ENCODE measurements at places on chromosomes 7 and 10.
A peak's percentile ranks its signal among the peaks of the same experiment; 100 is the strongest.

DNA sequence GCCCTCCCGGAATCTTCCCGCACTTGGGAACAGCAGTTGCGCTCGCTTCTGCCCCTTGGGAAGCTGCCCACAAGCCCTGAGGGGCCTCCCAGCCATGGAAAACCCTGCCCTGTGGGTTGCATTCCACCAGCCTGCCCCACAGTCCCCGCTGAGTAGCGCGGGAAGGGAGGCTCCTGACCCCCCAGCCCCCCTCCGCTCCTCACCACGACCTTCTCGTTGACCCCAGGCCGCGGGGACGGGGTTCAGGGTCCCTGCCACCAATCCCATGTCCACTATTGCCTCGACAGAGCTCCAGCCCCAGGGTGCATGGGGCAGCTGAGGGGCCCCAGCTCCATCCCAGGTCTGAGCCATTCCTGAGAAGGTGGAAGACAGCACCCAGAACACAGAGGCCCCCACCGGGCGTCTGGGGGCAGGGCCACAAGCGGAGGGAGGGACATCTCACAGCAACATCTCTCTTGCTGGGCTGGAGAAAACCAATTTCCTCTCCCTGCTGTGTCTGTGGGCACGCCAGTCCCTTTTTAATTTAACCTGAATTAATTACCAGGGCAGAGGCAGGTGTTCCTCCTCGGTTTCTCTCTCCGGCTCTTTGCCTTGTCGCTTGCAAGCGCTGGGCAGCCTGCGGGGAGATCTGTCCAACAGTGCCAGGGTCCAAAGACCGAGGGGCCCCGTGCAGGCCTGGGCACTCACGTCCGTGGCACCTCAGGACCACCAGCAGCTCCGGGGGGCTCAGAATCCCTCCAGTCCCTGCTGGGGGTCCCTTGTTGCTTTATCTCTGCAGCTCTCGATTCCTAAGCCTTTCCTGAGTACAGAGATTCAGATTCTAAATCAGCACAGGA lies 57.9 kb downstream of the FOXL3 start:
- no peak for DNase-seq

GRCh38 chr7:139494835-139495579 lies 11.5 kb upstream of the KLRG2 start:
- peak; percentile 16 for DNase-seq

GRCh38 chr10:14949291-14949690 lies 4.6 kb downstream of the DCLRE1C start:
- DNase-seq = no peak

DNA sequence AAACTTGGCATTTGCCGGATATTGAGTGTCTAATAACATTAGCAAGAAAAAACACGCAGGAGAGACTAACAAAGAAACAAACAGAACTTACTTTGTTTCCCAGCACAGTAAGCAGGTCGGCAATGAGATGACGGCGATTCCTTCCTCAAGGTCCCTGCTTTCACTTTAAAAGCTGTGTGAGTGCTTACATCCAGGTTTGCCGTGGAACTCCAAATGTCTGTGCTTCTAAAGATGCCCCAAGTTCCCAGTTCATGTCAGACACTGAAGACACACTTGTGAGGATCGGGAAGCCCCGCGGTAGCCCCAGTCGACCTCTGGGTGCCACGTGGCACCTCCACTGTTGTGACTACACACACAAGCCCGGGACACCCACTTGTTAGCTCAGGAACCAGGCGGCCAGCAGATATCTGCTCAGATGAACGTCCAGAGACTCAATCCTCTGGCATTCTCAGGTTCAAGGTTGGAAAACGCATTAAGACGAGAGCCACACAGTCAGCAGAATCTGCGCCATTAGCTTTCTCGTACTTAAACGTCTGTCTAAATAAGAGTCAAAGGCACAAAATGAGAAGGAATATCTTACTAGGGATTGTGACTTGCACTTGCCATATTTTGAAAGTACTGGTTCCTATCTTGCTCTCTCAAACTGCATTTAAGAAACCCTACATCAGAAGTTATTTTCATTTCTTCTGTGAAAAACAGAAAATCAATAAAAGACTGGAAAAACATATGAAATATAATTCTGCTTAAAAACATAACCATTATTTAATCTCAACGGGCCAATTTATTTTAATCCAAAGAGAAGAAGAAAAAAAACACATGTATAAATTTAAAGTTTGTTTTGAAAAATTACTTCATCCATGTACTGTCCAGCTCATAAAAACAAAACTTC lies 207.6 kb upstream of the KLF14 start:
- DNase-seq = no peak

DNA sequence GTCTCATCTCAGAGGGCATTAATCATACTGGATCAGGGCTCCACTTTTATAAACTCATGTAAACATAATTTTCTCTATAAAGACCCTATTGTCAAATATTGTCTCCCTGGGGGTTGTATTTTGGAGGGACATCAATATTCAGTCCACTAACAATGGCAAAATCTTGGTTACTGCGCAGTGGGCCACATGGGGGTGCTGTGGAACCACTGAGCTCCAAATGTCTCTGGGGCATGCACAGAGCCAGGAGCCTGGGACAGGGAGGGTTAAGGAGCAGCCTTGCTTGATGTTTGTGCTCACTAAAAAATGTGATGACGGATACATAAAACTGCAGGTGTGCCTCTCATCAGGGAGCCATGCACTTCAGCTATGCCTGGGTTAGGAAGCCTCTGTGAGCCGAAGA lies 62.1 kb upstream of the PRSS58 start:
- no peak for DNase-seq

DNA sequence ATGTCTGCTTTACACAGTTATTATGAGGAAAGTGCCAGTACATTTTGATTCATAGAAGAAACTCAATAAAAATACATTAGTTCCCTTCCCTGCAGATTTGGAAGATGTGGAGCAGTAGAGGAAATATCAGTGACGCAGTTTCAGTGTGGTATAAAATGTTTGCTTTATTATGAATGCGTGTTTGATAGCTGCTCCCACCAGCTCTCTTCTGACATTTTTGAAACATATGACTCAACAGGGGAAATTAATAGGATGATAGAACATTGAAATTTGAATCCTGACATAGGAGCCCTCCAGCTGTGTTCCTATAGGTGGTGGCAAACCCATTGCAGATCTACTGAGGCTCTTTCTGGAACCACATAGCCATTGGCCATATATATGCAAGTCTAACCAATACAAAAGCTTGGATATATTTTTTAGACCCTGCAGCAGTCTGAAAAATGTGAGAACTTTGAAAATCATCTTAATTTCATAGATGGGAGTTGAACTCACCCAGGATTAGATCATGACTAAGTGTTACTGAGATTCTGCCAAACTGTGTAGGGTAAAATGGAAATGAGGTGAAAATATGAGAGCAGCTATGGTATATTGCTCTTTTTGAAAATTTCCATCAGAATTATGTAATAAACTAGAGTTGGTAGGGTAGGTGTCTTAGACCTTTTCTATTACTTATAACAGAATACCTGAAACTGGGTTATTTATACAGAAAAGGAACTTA lies 47.8 kb downstream of the BZW2 start:
- no peak for DNase-seq

GRCh38 chr7:16171928-16172327 lies 249.4 kb downstream of the CRPPA start:
- DNase-seq = no peak

DNA sequence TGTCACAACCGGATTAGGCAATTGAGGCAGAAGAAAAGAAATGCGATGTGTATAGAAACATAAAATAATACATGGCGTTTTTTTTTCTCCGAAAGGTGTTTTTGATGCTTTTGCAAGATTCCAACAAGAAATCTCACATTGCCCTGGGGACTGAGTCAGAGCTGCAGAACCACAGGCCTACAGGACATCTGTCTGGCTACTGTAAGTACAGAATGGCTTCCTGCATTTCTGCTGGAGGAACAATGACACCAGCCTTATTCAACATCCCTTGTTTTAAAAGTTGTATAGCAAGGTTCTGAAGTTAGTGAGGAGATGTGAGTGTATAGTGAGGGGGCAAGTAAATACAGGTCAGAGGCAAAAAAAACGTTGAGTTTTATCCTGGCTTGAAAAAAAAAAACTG lies 256.4 kb downstream of the ABCA13 start:
- no peak for DNase-seq

DNA sequence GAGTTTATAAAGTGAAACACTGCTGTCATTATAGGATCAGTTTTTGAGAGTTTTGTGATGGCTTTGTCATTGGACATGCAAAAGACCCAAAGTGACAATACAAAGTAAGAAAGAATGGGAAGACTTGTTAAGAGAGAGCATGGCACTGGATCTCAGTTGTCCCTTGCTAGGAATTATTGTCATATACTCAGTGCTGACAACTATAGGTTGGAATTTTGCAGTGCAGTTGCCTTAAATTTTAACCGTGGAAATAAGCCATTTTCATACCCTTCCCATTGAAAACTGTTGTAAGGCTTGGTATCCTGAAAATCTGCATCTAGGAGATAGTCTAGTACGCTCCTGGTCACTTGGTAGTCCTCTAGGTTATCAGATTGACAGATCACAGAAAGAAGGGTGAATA lies 1156.7 kb downstream of the GATA3 start:
- no peak for DNase-seq

DNA sequence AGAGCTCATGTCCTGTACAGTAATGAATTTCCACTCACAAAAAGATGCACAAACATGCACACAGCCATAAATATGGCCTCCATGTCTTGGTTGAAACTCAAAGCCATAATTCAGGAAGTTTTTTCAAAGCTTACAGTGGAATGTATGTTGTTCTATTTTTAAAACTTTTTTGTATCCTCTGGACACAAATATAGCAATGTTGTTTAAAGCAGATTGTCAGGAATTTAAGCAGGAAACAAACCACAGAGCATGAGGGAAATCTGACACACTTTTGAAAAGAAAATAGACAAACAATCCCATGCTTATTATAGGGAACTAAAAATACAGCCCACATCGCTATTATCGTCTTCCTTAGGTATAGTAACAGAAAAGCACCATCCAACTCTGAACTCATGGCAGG lies 21.5 kb downstream of the LRRN3 start:
- no peak for DNase-seq
